ENCODE measurements at places on chromosomes 7 and 10.

GRCh38 chr7:79300573-79300972, 152.9 kb downstream of the MAGI2 start:
- no peak for DNase-seq

DNA sequence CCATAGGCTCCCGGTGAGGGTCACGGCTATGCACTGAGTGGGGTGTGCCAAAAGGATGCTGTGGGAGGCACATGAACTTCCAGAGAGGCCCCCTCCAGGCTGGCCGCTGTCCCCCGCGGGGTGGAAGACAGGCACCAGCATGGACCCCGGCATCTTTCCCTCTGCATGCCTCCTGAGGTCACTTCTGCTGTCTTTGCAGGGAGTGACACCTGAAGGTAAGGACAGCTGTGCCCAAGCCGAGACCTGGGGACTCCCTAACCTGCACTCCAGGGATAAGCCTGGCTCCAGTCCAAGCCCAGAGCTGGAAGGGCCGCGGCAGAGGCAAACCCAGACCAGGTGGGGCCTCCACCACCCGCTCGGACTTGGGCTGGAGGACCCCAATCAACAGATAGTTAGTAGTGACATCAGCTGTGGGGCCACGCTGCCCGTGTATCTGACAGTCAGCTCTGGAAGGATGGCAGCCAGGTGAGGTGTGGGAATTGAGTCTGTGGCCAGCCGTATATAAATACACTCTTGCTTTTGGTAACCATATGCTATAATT, 340.7 kb upstream of the MKI67 start:
- DNase-seq: no peak

GRCh38 chr10:16945593-16945992, 128.4 kb upstream of the RSU1 start:
- no peak for DNase-seq

DNA sequence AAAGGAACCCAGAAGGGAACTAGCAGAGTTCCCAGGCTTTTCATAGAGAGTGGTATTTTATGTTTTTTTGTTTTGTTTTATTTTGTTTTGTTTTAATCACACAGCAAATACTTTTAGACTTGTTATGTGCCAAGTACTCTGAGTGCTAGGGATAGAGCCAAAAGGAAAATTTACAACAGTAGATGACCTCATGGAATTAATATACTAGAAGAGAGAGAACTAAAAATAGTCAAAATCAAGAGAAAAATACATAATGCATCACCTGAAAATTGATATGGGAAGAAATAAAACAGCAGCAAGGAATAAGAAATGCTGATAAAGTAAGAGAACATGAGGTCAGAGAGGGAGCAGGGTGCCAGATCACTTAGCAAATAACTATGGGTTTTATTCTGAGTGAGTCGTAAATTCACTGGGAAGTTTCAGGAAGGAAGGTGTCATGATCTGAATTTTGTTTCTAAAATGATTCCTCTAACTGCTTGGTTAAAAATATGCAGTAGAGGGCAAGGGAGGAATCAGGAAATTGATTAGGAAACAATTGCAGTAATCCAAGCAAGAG, 351.0 kb downstream of the ANKRD7 start:
- DNase-seq: no peak

GRCh38 chr10:11387551-11388222, 223.8 kb downstream of the USP6NL start:
- DNase-seq: no peak

DNA sequence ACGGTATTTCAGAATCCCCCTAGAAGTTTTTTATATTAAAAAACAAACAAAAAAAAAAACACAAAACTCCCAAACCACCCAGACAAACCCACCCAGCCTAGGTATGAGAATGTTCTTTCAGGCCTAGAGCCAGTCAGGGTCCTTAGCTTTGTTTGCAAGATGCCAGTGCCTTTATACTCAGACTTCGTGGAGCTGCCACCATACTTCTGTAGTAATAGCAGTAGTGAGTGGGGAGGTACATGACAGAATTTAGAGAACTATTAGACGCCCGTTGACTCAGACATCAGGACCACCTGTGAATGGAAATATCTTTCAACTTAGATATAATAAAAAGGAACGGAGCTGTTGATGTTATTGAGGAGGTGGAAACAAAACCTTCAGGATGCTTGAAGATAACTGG, 138.2 kb upstream of the MKLN1 start:
- no peak for DNase-seq

DNA sequence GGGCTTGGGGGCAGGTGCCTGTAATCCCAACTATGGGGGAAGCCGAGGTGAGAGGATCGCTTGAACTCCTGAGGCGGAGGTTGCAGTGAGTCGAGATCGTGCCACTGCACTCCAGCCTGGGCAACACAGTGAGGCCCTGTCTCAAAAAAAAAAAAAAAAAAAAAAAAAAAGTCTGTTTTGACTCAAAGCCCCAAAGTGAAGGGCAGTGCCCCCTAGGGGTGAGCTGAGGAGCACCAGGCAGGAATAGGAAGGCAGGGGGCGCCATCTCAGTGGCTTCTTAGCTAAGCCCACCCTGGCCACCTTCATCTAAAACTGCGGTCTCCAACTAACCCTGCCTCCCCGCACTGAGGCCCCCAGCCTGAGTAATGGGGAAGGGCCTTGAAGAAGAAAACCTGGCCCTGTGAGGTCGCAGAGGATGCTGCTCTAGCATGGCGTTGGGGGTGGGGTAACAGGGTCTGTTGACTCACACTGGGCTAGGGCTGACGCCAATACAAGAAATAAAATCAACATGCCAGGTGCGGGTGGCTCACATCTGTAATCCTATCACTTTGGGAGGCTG, 9.8 kb downstream of the PODXL start:
- DNase-seq: no peak
